ENCODE measurements at places on chromosomes 2 and 18.

- no peak for DNase-seq
Measured at GRCh38 chr2:58215429-58215828, 25.7 kb downstream of the FANCL start.

- DNase-seq = no peak
Measured at GRCh38 chr2:70391988-70392387, 90.1 kb upstream of the FAM136A start.

- DNase-seq = no peak
Measured at GRCh38 chr2:147025646-147026585, 818.9 kb upstream of the ACVR2A start.

- no peak for DNase-seq
Measured at GRCh38 chr2:68564426-68564825, 79.0 kb upstream of the PROKR1 start.

DNA sequence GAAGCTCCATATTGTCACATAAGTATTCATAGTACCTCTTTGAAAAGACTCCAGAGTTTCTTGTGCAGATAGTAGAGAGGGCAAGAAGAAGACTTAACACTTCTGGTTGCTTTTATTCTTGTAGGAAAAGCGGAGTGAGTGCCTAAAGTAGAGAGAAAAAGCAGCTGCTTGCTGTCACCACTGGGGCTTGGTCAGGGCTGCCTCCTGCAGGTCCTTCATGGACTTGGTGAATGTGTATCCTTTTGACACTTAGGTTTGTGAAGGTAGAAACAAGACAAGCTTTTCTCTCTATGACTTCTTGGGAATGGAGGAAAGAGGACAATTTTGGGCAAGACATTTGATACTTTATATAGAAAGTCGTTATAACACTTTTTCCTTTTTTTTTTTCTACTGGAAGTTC is 312.8 kb upstream of the FANCL start:
- DNase-seq = no peak

GRCh38 chr2:29655391-29656086 is 265.8 kb downstream of the ALK start:
- DNase-seq = no peak
